ENCODE measurements at places on chromosomes 6 and 20. TPM values are rescaled to one million over a fixed set of nuclear protein-coding genes. Genes with fewer than 3 reads are reported as not detected.

DNA sequence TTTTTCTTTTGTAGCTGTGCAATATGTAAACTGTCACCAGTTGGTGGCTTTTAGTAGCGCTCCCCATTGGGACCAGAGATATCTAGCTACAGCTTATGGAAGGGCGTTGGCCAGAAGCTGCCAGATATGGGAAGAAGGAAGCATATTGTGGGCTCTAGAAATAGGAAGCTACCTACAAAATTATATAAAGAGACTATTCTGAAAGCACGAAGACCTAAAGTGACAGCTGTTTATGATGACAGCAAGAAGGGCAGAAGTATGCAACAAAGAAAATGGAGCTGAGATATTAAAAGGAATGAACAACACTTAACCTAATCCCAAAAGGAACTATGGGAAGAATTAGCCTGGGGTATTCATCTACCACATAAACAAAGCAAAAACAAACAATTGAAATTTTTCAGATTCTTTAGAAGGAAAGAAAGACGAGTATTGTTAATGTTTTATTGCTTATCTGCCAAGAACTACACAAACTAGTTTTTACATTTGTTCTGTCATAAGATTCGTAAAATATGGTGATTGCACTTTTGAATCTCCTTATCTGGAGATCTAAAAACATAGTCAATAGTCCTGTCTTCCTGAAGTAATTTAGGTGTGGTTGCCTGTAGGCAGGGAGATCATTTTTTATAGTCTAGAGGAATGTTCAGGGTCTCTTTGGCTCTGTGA lies 81.6 kb downstream of the NCOA7 start:
- DNase-seq = no peak

Gene OR10C1
- total RNA-seq = not detected

DNA sequence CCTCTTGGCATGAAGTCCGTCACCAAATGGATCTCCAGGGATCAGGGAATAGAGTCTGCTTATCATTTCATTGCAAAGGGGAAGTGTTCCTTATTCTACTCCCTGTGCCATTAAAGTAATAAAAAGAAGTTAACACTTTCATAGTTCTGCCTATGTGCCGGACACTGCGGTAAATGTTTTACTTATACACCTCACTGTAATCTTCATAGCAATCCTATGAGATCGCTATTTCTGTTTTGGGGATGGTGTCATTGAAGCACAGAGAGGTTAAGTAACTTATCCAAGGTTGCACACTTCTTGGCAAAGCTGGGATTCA lies 177.7 kb downstream of the TSHZ2 start:
- no peak for DNase-seq

Gene ANKRD66
- total RNA-seq = not detected

GRCh38 chr6:169722362-169723199 lies 1.7 kb downstream of the PHF10 start:
- DNase-seq = no peak

Gene GSTA3
- not detected for total RNA-seq

Gene CLPSL1
- not detected for total RNA-seq

Gene ENPP3
- not detected for total RNA-seq

GRCh38 chr6:26205625-26206574 lies 118.7 kb downstream of the HFE start:
- DNase-seq = no peak

GRCh38 chr6:89321131-89321970 lies 6.3 kb upstream of the GABRR2 start:
- no peak for DNase-seq

DNA sequence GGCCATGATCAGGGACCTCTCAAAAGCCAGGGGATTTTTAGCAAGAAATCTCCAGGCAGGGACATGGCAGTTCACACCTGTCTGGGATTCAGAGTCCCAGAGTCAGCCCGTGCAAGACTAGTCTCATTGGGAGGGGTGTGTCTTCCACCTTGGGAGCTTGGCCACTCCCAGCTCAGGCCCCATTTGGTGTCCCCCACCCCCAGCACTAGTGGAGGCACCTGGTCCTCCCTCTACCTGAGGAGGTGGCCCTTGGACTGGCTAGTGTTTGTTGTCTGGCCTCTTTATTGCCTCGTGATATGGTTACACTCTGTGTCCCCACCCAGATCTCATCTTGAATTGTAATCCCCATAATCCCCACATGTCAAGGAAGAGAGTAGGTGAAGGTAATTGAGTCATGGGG lies 140.8 kb upstream of the PHACTR3 start:
- no peak for DNase-seq

GRCh38 chr6:3013486-3013885 lies 13.8 kb downstream of the NQO2 start:
- DNase-seq = no peak

DNA sequence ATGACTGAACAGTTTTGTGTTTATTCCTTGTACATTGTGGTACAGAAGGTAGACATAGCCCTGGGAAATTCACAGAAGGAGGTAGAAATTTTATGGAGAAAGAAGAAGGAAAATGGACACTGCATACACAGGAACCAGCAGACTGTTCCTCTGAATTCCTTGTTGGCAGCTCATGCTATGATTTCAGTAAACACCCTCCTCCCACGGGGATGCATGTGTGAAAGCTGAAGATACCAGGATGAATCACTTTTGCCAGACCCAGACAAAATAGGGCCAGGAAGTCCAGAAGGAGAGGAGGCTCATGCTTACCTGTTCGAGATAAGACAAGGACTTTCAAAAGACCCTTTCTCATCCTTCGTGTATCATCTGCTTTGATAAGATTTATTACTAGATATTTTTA lies 110.3 kb upstream of the GGTLC1 start:
- no peak for DNase-seq

DNA sequence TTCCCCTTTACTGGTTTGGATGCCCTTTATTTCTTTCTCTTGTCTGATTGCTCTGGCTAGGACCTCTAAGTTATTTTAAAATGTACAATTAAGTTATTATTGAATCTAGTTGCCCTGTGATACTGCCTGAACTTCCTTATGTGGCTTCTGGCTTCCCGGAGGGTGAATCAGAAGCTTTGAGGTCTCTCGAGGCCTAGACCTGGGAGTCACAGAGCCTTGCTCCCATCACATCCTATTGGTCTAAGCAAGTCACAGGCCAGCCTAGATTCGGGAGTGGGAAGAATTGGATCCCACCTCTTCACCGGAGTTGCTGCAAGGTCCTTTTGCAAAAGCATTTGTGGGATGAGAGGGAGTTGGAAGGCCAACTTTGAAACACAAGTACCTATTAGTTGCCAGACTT lies 15.2 kb downstream of the BCAS4 start:
- DNase-seq = no peak

DNA sequence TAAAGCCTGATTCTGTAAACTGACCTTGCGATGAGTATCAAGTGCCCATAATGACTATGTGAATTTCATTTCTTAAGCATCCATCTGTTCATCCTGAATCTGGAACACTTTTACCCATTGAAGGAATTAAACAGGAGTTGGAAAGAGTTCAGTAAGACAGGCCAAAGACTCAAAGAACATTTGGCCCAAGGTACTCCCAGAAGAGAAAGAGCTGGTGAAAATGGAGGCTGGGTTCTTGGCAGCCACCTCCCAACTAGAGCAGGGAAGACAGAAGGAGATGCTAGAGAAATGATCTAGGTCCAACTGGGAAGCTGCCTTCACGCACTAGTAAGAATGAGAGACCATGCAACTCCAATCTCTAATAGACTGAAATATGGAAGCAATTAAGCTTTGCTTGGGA lies 290.8 kb upstream of the RNF24 start:
- no peak for DNase-seq

DNA sequence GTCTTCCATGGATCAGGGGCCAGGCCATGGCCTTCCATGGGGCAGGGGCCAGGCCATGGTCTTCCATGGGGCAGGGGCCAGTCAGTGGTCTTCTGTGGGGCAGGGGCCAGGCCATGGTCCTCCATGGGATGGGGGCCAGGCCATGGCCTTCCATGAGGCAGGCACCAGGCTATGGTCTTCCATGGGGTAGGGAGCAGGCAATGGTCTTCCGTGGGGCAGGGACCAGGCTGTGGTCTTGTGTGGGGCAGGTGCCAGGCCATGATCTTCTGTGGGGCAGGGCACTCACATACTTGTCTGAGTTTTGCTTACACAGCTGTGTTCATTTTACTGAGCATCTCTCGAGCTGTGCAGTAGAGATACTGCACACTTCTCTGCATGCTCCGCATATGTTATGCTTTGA lies 57.3 kb upstream of the THBS2 start:
- DNase-seq = no peak

DNA sequence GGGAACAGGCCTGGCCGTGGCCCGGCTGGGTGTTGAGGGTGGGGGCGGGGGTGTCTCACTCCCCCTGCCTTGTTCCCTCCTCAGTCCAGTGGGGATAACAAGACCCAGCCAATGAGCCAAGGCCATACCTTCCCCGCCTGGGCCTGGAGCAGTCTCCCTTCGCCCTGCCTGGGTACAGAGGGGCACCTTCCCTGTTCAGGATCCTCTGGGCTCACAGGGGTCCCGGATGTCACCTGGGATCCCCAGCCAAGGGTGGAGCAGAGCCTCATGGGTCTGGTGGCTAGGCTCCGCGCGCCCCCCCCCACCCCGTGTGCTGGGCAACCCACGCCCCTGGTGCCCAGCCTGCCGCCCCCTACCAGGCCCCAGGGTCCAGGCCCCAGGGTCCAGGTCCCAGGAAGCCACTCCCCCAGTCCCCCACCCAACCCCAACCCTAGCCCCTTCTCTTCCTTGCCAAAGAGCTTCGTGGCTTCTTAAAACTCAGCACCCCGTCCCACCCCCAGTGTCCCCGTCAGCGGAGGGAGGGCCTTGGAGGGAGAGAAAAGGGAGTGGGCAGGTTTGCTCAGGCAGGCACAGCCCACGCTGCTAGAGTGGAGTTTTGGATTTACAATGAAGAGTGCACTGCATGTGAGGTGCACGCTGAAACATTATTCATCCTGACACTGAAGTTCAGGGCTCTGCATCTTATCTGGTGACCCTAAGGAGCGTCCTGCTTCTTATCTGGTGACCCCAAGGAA lies 11.8 kb downstream of the HRH3 start:
- no peak for DNase-seq

DNA sequence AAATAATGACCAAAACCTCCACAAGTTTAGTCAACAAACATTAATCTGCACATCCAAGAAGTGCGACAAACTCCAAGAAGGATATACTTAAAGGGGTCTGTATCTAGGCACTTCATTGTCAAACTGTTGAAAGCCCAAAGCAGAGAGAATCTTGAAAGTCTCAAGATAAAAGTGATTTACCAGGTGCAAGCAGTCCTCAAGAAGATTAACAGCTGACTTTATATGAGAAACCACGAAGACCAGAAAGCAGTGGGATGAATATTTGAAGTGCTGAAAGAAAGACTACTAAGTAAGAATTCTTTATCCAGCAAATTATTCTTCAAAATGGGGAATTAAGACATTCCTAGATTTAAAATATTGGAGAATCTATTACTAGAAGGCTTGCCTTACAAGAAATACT lies 58.4 kb upstream of the BLCAP start:
- no peak for DNase-seq

Gene WFDC12
- total RNA-seq = not detected

GRCh38 chr20:34713194-34713943 lies 9.2 kb downstream of the TP53INP2 start:
- no peak for DNase-seq

DNA sequence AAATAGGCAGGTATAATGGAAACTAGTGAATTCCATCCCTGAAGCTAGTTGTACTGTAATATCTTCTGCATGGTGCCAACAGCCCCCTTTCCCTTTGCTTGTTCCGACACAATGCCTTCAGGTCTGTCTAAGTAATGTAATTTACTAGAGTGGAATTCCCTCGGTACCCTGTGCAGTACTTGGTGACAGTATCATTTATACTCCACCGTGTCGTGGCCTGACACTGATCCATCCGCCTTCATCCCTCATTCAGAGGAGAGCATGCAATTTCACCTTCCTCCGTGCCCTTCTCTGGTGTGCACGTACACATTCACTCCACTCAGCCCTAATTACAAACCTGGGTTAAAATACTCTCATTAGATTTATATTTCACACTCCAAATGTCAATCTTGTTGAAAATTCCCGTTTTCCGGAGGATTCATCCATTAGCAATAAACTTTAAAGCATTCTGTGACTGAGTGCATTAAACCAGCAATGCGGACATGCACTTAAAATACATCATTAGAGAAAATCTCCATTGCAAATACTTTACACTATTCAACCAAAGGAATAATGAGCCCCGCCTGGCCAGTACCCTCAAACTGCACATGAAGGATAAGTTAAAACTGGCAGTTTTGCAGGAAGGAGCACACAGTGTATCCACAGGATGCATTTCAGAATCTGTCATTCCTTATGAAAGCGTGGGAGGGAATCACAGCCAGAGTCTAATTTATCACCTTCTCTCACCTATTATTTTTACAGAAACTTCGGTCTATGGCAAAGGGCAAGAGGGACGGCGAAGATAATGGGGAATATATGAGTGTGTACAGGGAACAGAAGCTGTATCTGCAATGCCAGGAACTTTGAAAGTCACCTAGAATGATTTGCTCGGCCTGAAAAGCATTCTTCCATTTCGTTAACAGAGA lies 182.5 kb downstream of the GJA10 start:
- no peak for DNase-seq

Gene FUT9
- not detected for total RNA-seq

DNA sequence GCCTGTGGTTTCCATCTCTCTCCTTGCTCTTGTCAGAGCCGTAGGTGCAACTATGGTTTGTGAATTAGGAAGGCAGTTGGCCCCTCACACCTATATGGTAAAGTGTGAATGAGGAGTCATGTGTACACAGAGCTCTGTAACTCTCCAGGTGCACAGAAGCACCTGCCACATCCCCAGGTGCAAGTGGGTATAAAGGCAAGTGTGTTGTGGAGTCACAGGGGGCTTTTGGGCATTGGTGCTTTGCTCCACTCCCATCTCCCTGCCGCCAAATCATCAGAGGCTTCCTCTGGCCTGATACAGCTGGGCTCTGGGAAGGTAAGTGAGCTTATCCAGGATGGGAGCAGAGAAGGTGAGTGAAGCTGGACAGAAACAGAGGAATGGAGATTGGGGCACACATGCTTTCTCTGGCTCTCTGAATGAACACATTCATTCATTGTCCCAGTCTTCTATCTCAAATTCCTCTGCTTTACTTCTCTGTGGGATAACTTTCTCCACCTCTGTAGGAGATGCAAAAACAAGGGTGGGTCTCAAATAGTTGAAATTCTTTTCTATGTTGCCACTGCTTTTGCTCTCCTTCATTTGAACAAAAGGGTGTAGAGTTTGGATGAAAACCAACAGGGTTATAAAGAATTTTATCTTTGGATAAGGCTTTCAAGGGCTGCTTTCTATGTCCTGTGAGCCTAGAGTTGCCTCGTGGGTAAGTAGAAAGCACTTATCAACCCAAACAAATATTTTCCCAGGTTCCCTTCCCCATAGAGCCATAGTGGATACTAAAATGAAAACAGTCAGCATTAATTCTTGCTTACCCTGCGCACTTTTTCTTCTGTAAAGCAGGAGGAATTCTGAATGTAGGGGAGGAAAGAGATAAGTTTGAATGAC lies 45.0 kb upstream of the RIPOR2 start:
- no peak for DNase-seq

Gene RPP40
- not detected for total RNA-seq

DNA sequence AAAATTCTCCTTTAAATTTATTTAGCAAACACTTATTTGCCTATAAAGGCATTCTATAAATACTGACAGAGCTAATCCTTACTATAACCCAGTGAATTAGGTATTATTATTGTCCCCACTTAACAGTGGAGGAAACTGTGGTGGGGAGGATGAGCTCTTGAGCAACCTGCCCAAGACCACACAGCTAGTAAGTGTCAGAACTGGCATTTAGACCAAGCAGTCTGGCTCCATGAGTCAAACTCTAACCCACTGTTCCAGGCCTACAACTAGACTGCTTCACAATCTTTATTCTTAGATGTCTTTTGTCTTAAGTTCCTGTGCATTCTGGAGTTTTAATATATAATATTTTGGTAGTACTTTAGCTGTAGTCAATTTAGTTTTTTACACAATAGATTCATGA lies 530.8 kb downstream of the BCKDHB start:
- DNase-seq = no peak

GRCh38 chr20:55472704-55473103 lies 532.6 kb downstream of the CBLN4 start:
- no peak for DNase-seq
